ENCODE measurements at places on chromosomes 1 and 21.

GRCh38 chr1:6152181-6152580, 27.9 kb downstream of the CHD5 start:
- DNase-seq: no peak

GRCh38 chr1:112011202-112011601, 21.7 kb upstream of the KCND3 start:
- no peak for DNase-seq

GRCh38 chr1:229141689-229142377, 129.1 kb upstream of the RAB4A start:
- DNase-seq: no peak

DNA sequence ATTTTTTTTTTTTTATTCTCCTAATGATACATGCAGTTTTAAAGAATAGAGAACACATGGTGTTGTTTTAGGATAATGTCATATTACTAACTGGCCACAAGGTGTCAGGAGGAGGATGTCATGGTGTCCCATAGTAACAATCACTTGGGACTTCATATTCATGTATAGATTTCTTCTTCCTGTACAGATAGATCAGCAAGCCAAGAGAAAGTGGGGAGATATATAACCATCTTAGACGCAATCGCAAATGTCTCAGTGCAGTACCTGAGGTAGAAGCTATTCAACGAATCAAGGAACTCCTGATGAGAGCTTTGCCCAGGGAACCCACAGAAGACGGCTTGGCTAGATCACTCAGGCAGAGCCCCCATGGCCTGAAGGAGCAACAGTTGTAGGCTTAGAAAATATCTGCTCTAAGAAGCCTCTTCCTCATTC, 12.3 kb downstream of the OR2T11 start:
- no peak for DNase-seq

GRCh38 chr1:195663549-195664280, 944.5 kb downstream of the KCNT2 start:
- DNase-seq: no peak

DNA sequence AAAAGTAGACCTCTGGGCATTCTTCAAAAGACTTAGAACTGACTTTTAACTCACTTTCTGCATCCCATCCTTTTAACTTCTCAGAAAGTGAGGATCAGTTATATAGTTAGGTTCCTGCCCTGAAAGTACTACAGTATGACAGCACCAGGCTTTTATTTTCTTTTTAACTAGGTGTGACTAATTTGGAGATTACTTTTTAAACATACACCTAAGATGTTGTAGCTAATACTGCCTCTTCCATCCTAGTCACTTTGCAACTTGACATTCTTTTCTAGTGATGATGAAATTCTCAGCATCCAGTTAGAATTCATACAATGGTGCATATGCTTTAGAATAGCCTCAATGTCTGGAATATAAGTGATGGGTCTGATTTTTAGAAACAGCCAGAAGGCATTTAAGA, 24.6 kb downstream of the RUNX1 start:
- DNase-seq: no peak

DNA sequence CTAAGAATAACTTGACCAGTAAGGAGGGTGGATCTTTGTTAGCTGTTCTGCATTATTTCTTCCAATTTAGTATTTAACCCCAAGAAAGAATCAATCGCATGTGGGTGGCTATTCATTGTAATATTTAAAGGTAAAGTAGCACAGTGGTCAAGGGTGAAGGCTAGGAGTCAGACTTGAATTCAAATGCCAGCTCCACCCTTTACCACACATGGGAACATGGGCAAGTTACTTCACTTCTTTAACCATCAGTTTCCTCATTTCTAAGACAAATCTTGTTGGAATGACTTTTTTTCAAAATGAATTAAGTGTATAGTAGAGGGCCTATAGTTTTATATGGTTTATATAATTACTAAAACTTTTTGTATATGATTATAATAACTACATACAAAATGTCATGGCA, 71.3 kb upstream of the S1PR1 start:
- DNase-seq: no peak

DNA sequence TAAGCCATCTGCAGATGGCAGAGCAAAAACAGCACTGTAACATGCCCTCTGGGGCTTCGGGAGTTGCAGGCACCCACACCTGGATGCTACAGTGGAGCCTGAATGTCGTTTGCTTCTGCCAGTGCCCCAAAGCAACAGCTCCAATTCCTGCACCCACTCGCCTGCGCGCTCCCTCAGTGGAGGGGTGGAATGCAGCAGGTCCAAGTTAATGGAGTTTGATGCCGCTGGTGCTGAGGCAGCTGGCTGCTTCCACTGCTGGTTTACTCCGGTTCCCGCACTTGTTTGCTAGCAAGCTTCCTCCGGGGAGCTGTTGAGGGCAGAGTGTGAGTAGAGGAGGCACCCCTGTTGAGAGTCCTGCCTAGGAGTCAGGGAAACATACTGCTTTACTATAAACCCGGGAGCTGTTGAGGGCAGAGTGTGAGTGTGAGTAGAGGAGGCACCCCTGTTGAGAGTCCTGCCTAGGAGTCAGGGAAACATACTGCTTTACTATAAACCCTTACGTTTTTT, 584.0 kb upstream of the TMPRSS15 start:
- no peak for DNase-seq

DNA sequence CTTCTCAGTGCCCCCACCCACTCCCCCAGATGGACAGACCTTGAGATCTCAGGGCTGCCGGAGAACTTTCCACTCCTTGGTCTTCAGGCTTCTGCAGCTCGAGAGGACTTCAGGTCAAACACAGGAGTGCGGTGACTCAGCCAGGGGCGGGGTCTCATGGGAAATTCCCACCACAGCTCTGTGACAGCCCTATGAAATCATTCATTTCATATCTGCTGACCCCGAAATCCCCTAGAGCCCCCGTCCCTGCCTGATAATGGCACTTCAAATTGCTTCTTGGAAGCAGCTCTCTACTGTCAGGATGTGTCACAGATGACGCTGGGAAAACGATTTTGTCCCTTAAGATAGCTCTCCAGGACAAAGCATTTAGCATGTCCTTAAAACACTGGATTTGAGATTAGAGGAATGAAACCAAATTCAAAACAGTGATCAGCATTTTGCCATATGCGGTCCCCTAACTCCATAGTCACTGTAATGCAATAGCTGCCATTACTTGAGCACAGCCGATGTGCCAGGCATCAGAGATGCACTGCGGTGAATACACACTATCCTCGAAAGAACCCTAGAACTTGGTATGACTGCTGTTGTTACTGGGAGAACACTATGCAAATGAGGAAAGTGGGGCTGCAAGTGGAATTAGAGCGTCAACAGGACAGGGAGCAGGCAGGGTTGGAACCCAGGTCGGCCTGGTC, at the start of gene TNFRSF9:
TSS of gene TNFRSF9 (minus strand) at position 95 of the 692 bp plus-strand sequence. CDS start 845 bp downstream, outside the sequence.
- DNase-seq: peak; percentile 33

DNA sequence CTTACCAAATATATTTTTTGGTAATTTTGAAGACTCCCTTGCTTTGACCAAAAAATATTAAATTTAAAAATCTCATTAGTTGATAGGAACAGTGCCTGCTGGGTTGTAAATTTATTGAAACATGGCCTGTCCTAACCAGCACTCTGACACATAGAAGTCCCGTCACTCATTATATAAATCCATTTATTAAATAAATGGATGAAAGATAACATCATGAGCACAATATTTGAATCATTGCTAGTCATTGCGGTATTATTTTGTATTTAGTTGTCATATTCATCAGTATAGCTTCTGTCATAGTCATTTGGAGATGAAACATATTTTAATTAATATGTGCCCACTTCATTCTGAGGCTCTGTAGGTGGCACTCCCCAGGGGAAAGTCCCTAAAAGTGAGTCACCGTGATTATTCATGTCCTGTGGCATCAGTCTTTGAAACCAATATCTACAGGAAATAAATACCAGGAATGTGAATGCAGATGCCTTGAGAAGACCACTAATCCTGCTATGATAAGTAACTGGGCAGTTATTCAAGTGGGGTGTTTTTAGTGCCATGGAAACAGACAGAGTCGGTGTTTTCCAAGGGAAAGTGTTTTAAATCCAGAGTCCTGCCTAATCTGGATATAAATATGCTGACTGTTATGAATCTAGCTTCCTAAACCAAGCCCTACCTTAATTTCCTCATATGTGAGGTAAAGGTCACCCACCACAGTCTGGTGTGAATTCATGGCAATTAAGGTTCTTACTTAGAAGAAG, 302.0 kb downstream of the DUSP10 start:
- no peak for DNase-seq

GRCh38 chr1:81149649-81150325, 650.9 kb upstream of the ADGRL2 start:
- DNase-seq: no peak

GRCh38 chr1:181711820-181712219, 228.5 kb downstream of the CACNA1E start:
- DNase-seq: no peak

DNA sequence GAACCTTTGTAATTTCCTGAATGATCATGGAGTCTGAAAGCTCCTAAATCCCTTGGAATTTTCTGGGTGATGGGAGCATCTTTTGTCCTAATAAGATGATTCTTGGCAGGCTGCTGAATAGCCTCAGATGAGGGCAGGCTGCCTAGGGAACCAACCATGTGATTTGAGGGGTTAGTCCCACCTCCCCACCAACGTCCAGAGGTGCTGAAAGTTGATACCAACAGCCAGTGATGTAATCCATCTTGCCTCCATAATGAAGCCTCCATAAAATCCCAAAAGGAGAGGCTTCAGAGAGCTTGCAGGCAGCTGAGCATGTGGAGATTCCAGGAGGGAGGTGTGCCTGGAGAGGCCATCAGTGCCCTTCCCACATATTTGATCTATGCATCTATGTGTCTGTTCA, 43.7 kb downstream of the GTF2B start:
- DNase-seq: no peak

- no peak for DNase-seq
Measured at GRCh38 chr1:29270929-29271521, 34.7 kb downstream of the PTPRU start.

GRCh38 chr1:60765204-60765603, 317.2 kb upstream of the NFIA start:
- DNase-seq: no peak

DNA sequence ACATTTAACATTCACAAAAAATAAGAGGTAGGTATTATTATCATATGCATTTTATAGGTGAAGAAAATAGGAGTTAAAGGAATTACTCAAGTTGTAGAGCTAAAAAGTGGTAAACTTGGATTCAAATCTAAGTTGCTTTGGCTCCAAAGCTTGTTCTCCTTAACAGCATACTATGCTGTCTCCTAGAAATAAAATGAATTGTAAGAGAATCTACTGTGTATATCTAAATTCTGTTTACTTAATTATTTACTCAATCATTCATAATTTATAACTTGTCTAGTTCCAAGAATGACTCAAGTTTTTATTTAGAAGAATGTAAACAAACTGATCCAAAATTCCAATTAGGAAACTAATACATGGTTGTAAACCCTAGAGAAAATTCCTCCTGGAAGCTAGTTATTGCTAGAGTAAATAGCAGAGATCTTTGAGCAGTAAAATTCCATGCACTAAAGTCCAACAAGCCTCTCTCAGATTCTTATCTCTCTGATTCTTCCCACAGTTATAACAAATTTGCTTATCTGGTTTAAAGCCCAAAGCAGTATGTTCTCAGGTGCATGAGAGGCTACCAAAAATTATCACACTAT, 132.5 kb upstream of the DPT start:
- no peak for DNase-seq

DNA sequence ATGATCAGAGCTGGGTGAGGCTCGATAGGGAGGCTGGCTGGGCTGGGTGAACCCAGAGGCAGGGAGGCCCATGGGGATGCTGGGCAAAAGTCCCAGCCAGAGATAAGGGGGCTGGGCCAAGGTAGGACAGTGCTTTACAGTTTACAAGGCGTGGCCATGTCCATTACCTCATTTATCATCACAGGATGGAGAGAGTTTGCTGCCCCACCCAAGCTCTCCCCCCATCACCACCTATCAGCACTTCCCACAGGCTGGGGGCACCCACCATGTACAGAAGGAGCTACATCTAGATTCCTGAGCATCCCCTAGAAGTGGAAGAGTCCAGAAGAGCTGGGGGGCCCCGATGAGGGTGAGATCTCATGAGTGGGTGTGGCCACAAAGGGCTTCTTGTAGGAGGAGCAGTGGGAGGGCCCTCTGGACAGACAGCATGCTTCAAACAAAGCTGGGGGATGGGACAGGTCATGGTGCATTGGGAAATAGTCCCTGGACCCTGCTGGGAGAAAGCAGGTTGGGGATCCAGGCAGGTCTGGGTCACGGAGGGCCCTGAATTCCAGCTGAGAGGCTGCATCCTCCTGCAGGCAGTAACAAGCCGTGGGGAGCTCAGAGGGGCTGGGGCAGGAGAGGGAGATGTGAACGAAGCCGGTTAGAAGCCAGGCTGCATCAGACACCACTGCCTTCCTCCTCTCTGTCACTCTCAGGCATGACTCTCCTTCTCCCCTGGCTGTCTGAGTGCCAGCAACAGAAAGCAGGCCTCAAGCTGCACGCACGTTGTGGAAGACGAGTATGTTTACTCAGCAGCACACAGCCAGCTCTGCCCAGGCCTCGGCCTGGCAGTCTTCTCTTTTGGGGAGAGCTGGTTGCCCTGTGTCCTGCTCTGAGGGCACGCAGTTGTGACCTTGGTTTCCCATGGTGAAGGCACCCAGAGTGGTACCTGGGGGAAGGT, 202.3 kb downstream of the HIVEP3 start:
- DNase-seq: no peak

- DNase-seq: no peak
Measured at GRCh38 chr1:242847390-242847993, 323.0 kb upstream of the PLD5 start.

DNA sequence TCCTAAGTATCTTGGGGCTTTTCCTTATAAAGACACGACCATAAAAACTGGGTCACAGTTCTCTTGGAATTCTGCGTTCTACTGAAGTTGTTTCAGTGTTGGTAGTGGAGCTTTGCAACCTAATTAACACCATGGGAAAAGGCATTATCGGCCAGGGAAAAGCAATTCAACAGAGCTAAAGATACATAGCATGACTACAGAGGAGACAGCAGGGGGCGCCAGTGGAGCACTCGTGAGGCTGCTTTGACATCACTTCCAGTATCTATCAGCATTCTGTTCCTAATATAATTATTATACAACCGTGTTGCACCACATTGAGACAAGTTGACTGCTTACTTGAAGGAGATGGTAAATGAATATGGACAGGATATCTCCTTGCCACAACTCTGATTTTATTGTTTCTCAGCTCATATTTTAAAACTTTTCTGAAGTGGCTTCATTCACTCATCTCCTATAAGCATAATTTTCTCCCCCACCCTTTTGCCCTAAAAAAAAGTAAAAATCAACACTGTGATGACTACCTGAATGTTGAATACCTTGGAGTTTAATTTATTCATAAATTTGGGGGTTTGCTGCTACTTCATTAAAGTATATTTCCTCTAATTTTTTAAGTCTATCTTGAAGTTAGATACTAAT, 39.4 kb downstream of the ZP4 start:
- no peak for DNase-seq

DNA sequence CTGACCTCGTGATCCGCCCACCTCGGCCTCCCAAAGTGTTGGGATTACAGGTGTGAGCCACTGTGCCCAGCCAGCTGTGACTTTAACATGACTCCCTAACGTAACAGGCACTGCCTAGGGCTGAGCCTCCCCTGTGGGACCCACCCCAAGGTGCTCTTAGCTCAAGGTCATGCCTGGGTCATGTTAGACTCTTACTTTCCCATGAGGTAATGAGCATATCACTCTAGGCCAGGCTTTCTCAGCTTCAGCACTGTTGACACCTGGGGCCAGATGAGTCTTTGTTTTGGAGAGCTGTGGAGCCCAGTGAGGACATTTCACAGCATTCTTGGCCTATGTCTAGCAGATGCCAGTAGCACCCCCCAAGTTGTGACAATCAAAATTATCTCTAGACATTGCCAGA, 4.5 kb downstream of the NECAP2 start:
- DNase-seq: no peak

Data from stimulated activated CD8-positive, alpha-beta memory T cell treated with anti-CD3 and anti-CD28 coated beads, Interleukin-4, amount 100 ng/mL, for 1 hour (primary cell).